GM23338 (cell line): ENCODE measurements at places on chromosomes 4 and X. TPM values are rescaled to one million over a fixed set of nuclear protein-coding genes. Genes with fewer than 3 reads are reported as not detected.

FRMPD4 gene
- 0.80 and 2.4 TPM in 2 replicates for total RNA-seq

GPRIN3 gene
- 3.2 TPM in 2 replicates for total RNA-seq

ANXA3 gene
- 20.3 and 23.8 TPM in 2 replicates for total RNA-seq

DOK7 gene
- 0.52 and 0.54 TPM in 2 replicates for total RNA-seq

LNX1 gene
- 5.4 and 7.3 TPM in 2 replicates for total RNA-seq

NR0B1 gene
- 0.16 and 0.45 TPM in 2 replicates for total RNA-seq

SRPX gene
- 12.5 and 16.9 TPM in 2 replicates for total RNA-seq

- H3K27ac ChIP-seq: no peak overlapping the region
- peak; percentile 21 for DNase-seq
- H3K36me3 ChIP-seq: no peaks in the 10 kb centered on the region
- no peak overlapping the region; the same call in 1 of the 2 replicates for H3K4me3 ChIP-seq
- H3K27me3 ChIP-seq: no peaks in the 10 kb centered on the region
Observed at GRCh38 chr4:23888421-23889319, 1.2 kb downstream of the PPARGC1A start.

GRCh38 chr4:64266669-64267068, 142.6 kb downstream of the TECRL start:
- H3K4me3 ChIP-seq: no peak overlapping the region
- DNase-seq: no peak
- H3K27ac ChIP-seq: no peak overlapping the region
- H3K4me1 ChIP-seq: peaks cover 9% of the 10 kb centered on the region; the same call in 1 of the 2 replicates
- no peaks in the 10 kb centered on the region for H3K27me3 ChIP-seq

GRCh38 chr4:98617358-98618047, 40.9 kb downstream of the TSPAN5 start:
- no peak overlapping the region for H3K27ac ChIP-seq
- peaks cover 34% of the 10 kb centered on the region for H3K4me1 ChIP-seq
- no peak overlapping the region for H3K4me3 ChIP-seq
- no peak for DNase-seq
- no peaks in the 10 kb centered on the region for H3K36me3 ChIP-seq

DNA sequence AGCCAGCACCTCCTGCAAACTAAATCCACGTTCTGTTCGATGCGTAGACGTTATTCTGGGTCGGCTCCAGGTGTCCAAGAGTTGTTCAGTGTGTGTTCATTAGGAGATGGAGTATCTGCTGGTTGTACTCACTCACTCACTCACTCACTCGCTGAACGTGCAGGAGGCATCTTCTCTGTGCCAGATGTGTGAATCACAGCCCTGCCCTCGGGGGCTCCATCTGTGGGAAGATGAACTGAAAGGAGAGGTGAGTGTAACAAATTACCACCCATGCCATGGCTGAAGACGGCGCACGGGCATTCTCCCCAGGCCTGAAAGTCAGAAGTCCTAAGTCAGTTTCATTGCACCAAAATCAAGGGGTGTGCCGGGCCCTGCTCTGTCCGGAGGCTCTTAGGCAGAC, 16.1 kb downstream of the NSG1 start:
- no peak overlapping the region for H3K27ac ChIP-seq
- no peaks in the 10 kb centered on the region for H3K4me1 ChIP-seq
- DNase-seq: no peak
- H3K27me3 ChIP-seq: no peaks in the 10 kb centered on the region
- H3K4me3 ChIP-seq: no peak overlapping the region
- H3K36me3 ChIP-seq: no peaks in the 10 kb centered on the region

- H3K36me3 ChIP-seq: no peaks in the 10 kb centered on the region
- no peak overlapping the region for H3K27ac ChIP-seq
- DNase-seq: no peak
- no peak overlapping the region for H3K4me3 ChIP-seq
- H3K4me1 ChIP-seq: peaks cover 4% of the 10 kb centered on the region; the same call in 1 of the 2 replicates
Observed at GRCh38 chr4:167642250-167642649, 408.0 kb upstream of the SPOCK3 start.

DNA sequence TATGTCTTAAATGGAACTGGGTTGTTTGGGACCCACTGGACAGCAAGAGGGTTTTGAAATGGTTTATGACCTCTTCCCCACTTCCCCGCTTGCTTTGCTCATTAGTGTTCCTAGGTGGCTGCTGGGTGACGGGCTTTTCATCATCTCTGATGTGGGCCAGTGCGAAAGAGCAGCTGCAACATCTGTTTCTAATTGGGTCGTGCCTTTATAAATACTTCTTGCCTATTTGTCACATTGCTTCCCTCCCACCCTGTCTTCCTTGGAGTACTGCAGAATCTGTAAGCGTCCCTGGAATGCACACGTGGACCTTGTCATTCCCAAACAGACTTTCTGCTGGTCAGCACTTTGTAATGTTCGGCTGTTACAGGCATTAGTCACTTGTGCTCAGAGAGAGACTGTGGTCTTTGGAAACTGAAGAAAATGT, 35.2 kb downstream of the SEPTIN11 start:
- no peaks in the 10 kb centered on the region for H3K36me3 ChIP-seq
- H3K27me3 ChIP-seq: no peaks in the 10 kb centered on the region
- no peak overlapping the region for H3K27ac ChIP-seq
- peaks cover 55% of the 10 kb centered on the region for H3K4me1 ChIP-seq

DNA sequence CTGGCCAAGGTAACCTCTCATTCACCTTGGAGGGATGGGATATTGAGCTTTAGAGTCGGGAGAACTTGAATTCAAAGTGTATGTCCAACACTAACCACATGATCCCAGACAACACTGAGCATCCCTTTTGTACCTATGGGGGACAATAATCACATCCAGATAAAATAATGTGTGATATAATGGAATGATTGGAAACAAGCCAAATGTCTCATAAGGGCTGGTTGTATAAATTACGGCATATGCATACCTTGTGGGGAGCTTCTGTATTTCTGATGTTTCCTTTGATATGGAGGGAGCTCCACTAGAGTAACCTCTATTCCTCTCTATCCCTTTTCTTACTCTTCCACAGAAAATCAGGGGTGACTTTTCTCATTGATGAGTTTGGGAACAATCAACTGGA, 40.7 kb upstream of the LDB2 start:
- H3K27ac ChIP-seq: no peak overlapping the region
- H3K4me1 ChIP-seq: no peaks in the 10 kb centered on the region
- no peaks in the 10 kb centered on the region for H3K36me3 ChIP-seq
- DNase-seq: no peak
- H3K27me3 ChIP-seq: no peaks in the 10 kb centered on the region
- H3K4me3 ChIP-seq: no peak overlapping the region

DNA sequence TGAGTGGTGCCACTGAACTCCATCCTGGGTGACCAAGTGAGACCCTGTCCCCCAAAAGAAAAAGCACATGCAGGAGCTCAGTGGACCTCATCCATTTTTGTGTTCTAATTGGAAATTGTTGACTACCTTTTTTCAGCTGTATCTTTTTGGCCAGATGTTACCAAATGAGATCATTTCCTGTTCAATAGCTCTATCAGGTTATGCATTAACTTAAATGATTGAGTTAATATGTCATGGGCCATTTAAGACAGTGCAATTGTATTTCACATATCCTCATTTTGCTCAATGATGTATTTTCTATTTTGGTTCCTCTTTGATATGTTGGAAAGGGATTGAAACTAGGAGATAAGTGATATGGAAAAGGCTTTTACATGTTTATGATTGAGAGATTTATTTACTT, 26.2 kb upstream of the RHOH start:
- no peak for DNase-seq
- H3K27me3 ChIP-seq: no peaks in the 10 kb centered on the region
- no peak overlapping the region for H3K27ac ChIP-seq
- H3K36me3 ChIP-seq: no peaks in the 10 kb centered on the region

DNA sequence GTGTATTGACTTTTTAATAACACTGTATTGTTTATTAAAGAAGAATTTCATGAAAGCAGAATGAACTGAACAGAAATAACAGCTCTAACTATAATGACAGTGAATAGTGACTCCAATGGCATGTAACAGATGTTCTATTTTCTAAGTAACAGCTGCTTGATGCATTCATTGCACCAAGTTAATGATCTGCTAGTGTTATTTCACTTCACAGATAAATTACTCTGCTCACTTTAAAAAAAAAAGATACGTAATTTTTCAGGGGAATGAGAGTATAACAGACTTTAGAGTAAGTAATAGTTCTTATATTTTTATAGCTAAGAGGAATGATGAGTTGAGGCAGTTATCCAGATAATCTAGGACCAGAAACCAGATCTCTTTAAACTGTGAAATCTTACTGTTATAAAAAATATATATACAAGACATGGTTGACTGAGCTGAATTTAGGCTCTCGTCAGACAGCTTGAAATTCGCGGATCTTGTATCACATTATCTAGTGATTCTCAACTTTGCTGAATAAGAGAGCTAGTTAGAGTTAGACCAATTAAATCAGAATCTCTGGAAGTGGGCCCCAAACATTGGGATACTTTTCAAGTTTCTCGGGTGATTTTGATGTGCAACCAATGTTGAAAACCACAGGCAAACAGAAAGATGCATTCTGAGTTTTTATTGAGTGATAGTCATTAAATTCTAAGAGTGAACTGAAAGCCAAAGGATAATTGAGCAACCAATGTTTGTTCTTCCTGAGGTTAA, 840.7 kb downstream of the DMD start:
- no peaks in the 10 kb centered on the region for H3K27me3 ChIP-seq
- H3K36me3 ChIP-seq: no peaks in the 10 kb centered on the region
- H3K4me1 ChIP-seq: no peaks in the 10 kb centered on the region
- no peak for DNase-seq
- no peak overlapping the region for H3K27ac ChIP-seq
